HS-27A (cell line): ENCODE measurements at places on chromosomes 3 and 15.

DNA sequence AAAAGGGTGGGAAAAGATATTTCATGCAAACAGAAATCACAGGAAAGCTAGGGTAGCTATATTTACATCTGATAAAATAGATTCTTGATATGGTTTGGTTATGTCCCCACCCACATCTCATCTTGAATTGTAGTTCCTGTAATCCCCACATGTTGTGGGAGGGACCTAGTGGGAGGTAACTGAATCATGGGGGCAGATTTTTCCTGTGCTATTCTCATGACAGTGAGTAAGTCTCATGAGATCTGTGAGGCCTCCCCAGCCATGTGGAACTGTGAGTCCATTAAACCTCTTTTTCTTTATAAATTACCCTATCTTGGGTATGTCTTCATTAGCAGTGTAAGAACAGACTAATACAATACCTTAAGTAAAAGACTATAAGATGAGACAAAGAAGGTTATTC lies 558.1 kb downstream of the RSL24D1 start:
- no peak for DNase-seq

DNA sequence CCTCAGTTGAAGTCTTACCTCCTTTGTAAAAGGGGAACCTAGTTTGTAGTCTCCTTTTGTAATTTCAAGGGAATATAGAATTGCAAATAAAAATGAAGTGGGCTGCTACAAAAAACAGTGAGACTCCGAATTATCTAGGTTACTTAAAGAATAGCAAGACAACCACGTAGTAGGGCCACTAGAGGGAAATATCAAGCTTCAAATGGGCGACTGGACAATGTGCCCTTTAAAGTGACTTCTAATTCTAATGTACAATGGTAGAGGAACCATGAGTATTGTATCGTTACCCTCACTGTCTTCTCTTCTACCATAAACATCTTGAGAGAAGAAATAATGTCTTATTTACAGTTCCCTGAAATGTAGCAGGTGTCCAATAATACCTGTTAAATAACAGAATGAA lies 56.3 kb downstream of the TP63 start:
- DNase-seq: no peak

GRCh38 chr15:61196711-61197586 lies 32.2 kb downstream of the RORA start:
- no peak for DNase-seq

DNA sequence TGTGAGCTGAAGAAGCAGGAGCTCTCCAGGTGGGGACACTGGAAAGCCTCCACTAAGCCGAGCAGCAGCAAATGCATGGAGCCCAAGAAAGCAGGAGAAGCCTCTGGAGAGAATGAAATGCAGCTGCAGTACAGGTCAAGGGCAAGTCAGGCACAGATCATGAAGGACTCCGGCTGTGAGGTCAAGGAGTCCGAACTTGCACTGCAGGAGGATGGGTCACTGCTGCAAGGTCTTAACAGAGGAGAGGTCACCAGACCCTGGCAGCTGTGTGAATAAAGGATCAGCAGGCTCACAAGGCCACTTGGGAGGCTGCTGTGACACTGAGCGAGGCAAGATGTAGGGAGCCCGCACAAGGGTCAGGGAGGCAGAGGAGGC lies 24.7 kb upstream of the SLC41A3 start:
- no peak for DNase-seq

GRCh38 chr3:107209302-107209990 lies 167.8 kb upstream of the CCDC54 start:
- DNase-seq: no peak

DNA sequence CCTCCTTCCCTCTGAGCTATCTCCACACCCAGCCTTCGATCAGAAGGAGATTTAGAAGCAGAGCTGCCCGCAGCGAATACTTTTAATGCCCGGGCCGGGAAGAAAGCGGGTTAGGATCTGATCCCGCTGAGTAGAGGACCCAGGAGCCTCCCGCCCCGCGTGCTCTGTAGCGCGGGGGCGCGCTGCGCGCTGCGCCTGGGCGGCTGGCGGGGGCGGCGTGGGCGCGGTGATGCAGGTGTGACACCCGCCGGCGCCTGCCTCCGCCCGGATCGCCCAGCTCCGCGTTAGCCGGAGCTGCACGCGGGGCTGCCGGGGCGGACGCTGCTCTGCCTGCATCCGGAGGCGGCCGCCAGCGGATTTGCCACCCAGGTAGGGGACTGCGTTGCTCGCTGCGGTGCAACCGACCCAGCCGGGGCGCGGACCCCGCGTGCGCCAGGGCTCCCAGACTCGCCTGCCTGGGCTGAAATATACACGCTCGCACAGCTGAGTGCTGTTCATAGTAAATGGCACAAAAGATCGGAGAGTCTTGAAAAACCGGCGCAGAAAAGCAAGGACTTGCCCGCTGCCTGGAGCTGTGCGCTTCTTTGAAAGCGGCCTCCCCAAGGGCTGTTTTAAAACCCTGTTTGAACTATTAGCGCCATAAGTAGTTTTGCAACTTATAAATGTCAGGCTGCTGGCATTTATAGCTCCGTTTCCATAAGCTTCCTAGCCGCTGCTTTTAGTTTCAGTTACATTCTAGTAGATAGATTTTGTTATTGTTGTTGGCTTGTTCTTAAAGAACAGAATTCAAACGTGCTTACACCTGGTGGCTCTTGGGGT lies at the start of gene SV2B:
Gene SV2B, plus strand, starts transcription at position 263 of the 819 bp plus-strand sequence. CDS start 126,007 bp downstream, outside the sequence.
- DNase-seq: no peak

DNA sequence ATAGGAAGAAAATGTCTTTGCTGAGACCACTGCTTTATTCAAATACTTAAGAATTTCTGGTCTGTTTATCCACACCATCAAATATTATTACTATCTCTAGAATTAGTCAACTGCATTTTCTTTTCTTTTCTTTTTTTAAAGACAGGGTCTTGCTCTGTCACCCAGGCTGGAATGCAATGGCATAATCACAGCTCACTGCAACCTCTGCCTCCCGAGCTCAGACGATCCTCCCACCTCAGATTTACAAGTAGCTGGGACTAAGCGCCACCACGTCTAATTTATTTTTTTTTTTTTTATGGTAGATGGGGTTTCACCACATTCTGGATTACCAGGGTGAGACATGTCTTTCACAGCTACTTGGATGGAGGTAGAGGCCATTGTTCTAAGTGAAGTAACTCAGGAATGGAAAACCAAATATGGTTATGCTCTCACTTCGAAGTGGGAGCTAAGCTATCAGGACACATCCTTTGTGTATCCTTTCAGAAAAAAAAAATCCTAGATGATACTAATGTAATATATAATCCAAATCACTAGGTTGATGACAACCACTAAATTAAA lies 52.8 kb downstream of the STAG1 start:
- DNase-seq: no peak

DNA sequence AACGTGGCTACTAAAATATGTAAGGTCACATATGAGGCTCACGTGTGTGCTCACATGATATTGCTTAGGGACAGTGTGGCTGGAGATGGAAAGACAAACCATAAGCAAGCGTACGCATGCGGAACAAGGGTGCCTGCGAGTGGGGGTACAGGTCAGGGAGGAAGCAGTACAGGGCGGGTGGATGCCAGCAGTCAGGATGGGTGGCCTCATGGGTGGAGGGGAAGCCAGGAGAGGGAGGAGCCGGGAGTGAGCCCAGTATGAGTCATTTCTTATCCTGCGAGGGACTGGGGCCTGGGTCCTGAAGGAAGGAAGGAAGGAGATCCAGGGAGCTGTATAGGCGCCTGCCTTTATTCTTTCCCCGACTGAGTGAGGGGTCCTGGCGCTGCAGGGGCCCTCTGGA lies 42.0 kb upstream of the CGNL1 start:
- no peak for DNase-seq

DNA sequence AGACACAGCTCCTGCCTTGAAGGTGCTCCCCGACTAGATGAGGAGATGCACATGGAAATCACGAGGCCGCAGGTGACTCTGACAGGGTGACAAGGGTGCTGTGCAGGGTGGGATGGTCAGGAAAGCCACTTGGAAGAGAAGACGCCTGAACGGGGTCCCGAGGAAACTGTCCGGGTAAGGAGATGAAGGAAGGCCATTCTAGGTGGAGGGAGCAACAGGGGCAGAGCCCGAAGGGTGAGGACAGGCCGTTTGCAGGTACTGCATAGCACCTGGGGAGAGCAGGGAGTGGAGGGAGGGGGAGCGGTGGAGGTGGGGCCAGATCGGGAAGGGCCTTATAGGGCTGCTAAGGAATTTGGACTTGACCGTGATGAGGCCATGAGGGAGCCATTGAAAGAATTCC lies 105.6 kb upstream of the DLG1 start:
- no peak for DNase-seq

DNA sequence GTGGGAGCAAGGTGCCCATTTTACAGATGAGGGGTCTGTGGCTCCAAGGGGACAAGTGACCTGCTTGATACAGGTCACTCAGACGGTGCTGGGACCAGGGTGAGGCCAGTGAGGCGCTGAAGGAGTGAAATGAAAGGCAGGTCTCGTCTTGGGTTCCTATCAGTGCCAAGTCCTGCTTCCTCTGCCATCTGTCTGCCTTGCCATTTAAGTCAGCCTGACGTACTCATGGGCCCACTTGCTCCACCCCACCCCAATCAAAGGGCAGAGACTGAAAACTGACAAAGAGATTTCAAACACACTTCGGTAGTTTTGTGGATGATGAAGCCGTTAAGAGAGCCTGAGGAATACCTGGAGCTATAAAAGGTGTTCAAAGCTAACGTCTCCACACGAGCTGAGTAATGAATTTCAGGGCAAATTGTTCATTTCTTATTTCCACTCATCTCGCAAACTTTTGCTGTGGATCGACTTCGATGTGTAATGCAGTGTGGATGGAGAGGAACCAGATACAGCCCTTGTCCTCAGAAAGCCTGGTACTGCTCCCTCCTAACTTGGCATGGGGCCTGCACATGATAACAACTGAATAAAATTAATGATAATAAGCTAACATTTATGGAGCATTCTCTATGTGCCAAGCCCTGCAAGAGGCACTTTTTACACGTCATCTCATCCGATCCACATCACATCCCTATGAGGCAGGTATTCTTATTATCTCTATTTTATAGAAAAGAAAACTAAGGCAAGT lies 36.6 kb downstream of the ATP2B2 start:
- no peak for DNase-seq

- no peak for DNase-seq
Observed at GRCh38 chr3:185479373-185479945, 19.4 kb downstream of the TMEM41A start.

DNA sequence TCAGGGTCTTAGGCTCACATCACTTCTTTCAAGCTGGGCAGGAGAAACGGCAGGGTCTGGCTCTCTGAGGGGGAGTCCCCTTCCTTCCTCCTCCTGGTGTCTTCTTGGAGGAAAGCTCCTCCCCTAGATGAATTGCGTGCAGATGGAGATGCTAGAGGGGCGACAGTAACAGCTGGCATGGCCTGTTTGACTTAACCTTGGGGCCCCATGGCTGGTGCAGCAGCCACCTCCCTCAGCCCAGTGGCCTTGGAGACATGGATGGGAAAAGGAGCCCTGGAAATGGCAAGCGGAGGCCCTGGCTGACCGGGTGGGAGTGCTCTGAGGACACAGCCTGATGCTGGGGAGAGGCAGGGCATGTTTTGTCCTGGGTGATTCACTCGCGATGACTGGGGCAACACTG lies 20.2 kb downstream of the PAK6 start:
- no peak for DNase-seq

DNA sequence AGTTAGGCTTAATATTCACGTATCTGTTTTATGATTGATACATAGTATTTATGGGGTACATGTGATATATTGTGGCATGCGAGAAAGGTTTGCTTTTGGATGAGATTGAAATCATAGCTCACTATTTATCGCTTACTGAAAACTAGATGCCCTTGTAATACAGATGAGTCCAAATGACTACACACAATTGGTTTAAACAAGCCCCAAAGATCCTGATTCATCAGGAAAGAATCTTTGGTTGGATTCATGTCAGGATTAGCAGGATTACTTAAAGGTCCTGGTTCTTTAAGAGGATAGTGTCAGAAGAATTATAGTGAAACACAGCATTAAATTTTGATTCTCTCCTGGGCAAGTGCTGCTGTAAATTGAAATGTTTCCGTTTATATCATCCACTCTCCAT lies 18.6 kb upstream of the AADAC start:
- peak; percentile 54 for DNase-seq

GRCh38 chr3:189781415-189781814 lies 150.2 kb downstream of the TP63 start:
- no peak for DNase-seq

- no peak for DNase-seq
Observed at GRCh38 chr3:127464642-127465041, 125.9 kb downstream of the TPRA1 start.

DNA sequence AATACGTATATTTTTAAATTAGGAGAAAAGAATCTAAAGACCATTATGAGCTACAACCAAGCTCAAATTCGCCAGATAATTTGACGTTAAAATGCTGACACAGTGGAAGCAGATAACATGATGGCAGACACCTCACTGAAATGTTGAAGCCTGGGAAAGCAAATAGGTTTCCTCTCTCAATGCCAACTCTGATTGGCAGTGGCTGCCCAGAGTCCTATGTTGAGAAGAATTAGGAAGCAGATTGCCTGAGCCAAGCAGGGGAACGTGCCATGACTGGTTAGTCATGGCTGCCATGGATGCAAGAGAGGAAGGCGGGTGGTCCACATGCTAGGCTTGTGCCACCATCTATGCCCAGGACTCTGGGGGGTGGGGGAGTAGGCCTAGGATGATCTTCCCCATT lies 3.2 kb downstream of the UNC45A start:
- DNase-seq: no peak

- no peak for DNase-seq
Observed at GRCh38 chr15:59439576-59439975, 1.6 kb downstream of the FAM81A start.

- DNase-seq: no peak
Observed at GRCh38 chr15:68346979-68347378, 69.4 kb downstream of the FEM1B start.

- DNase-seq: no peak
Observed at GRCh38 chr3:63251499-63251898, 26.6 kb upstream of the SYNPR start.

- DNase-seq: no peak
Observed at GRCh38 chr15:57567891-57568290, 23.8 kb upstream of the MYZAP start.

DNA sequence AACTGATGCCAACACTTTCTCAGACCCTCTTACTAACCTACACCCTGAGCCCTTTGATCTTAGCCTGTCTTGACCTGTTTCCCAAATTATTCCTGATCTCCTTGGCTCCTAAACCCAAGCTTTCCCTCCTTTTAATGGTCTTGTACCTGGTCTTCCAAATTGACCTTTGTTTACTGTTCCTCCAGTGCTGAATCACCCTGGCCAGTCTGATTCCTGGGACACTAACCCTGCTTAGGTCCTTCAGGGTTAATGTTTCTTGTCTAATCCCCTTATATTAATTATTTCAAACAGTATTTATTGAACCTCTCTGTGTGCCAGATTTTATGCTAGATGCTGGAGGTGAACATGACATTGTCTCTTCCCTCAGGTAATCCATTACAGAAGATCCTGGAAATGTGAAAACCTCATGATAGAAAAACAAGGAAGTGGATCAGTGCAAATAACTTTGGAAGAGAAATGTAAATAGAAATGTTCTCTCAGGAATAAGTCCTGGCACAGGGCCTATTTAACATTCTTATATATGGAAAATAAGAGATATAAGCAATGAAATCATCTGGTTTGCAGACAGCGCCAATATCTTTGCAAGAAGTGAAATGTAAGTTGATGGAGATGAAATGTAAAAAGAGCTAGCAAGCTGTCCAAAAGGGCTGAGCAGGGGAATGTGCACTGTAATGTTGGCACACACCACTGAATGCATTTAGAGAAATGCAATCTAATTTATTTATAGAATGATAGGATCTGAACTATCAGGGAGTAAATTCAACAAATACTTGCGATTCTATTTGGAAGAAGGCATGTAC lies 20.7 kb downstream of the HGD start:
- DNase-seq: no peak
